ENCODE measurements at places on chromosomes 16 and 17.

- DNase-seq, result peak; percentile 83
Measured at GRCh38 chr16:86375364-86375763, 135.0 kb upstream of the FOXF1 start.

- no peak for DNase-seq
Measured at GRCh38 chr16:59522826-59523225, 788.7 kb upstream of the GOT2 start.

DNA sequence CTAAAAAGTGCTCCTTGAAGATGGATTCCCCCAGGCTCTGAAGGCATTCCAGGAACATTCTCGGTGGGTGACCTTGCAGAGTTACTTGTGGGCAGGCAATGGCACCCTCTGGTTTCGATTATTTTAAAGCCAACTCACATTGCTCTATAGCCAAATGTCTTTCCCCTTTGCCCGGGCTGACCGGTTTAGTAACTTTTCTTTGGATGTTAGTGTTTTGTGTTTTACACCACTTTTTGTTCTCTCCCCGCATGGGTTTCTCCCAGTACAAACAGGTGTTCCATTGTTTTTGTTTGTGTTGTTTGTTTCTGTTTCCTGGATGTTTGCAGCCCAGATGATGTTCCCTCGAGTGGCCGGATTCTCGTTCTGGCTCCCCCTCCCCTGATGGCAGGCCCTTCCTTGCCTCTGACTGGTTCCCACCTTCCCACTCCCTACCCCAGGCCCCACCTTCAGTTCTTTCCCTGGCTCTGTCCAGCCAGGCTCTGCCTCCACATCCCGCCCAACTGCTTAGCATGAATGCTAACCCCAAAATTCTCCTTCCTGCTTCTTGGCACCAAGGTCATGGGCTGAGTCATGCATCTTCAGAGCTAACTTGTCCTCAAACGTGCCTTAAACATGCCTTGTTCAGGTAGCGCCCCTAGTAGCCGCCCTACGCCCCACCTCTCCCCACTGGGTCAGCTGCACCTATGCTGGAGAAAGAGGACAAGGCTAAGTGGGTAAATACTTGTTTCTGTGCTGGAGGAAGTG lies 40.6 kb downstream of the ELAC2 start:
- DNase-seq, result no peak

DNA sequence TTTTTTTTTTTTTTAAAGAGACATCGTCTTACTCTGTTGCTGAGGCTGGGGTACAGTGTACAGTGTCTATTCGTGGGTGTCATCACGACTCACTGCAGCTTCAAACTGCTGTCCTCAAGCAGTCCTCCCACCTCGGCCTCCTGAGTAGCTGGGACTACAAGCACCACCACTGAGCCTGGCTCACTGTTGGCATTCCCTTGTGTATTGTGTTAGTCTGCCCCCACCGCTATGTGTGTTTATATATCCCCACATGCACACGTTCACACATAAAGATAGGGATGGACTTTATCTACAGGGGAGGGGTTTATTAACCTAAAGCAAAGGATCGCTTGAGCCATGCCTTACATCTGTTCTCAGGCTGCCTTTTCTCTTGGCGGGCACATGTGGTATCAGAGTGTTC lies 63.8 kb downstream of the SEC14L1 start:
- DNase-seq, result no peak

- no peak for DNase-seq
Measured at GRCh38 chr16:22250522-22250921, 44.4 kb downstream of the EEF2K start.

DNA sequence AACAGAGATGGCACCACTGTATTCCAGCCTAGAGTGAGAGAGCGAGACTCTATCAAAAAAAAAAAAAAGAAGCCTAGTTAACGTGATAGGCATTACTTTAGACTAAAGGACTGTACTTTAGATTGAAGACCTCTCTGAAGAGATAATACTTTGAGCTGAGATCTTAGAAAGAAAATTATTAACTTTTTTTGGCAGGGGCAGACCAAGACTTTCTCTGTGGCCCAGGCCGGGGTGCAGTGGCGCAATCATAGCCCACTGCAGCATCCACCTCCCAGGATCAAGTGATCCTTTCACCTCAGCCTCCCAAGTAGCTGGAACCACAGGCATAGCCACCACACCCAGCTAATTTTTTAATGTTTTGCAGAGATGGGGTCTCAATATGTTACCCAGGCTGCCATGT lies 75.7 kb upstream of the TNRC6A start:
- no peak for DNase-seq

DNA sequence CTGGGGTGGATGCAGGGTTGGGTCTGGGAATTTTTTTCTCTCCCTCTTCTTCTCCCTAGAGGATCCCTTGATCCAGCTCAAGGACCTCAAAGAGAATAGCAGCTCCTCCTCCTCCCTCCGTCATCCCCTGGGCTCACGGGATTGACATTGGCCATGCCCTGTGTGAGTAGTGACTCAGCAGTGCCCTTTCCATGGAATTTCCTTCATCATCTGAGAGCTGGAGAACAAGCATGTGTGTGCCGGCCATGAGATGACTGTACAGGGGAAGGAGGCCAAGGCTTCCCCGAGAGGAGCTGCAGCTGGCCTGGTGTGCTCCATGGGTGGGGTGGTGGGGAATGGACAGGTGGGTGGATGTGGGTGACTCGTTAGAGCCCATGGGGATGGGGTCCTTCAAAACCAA lies 8.9 kb upstream of the WSCD1 start:
- peak; percentile 80 for DNase-seq

- peak; percentile 14 for DNase-seq
Measured at GRCh38 chr16:78705694-78706093, 606.2 kb downstream of the WWOX start.

GRCh38 chr17:48543854-48544348 lies 1.0 kb downstream of the HOXB2 start:
- DNase-seq, result no peak

DNA sequence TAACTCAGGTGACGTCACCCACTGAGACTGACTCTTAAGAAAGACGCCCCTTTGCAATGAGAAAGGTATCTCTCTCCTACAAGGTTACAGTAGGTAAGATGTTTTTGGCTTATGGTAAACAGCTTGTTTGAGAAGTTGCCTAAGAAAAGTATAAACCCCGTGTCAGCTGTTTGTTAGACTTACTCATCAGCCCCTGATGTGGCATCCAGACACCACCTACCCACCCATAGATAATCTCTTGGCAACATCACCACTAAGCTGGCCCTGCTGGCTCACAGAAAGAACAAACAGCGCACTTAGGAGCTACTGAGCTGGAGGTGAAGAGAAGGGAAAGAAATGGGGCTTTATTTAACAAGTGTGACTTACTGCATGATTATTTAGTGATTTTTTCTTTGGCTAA lies 121.0 kb downstream of the PARN start:
- peak; percentile 64 for DNase-seq

GRCh38 chr17:352421-353212 lies at the start of gene RPH3AL:
Gene RPH3AL (minus strand): TSS chr17:352807. CDS start chr17:327543, 25,264 bp downstream.
- peak; percentile 35 for DNase-seq

DNA sequence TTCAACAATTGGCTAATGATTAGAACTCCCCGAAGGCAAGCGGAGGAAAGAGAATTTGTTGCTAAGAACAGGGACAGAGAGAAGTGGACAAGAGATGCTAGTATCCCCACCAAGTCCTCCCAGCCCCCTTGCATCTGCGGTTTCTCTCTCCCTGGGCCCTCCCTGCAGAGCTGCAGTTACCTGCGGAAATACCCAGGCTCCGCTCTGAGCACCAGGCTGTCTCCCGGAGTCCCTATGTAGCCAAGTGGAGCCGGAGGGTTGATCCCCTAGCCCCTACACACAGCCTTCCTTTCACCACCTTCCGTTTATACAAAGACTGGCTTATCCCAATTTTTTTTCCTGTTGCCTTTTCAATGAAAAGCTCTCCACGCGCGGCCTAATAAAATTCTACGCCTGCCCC lies 834.4 kb downstream of the KCNJ2 start:
- no peak for DNase-seq

DNA sequence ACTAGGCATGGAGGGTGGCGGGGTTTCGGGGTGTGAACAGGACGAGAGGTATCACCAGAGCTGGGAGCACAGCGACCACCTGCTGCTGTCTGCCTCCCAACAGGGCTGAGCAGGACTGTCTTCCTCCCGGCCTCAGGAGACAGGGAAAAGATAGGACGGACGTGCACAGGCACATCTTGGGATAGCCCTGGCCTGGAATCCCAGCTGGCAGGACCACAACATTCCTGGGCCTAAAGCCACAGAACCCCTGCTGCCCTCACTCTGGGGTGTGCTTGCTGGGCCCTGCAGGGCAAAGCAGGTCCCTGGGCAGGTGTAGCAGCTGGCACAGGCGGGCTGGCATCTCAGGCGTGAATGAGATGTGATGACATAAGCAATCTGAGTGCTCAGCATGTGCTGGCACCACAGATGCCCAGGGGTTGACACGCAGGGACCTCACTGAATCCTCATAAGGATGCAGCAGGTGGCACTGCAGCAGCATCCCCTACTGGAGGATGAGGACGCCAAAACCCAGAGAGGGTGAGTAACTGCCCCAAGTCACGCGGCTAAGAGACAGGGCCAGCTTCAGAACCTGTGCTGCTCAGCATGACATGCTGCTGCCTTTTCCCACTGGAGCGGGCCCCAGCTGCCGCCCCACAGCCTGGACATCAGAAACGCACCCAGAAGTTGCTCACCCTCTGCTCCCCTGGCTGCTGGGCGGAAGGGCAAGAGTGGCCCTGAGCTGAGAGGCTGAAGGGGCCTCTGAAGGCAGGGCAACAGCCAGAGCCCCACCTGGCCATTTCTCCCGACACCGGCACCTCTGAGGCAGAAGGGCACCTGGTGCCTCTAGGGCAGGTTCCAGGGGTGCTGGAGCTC lies 7.1 kb downstream of the CORO7 start:
- DNase-seq, result no peak

DNA sequence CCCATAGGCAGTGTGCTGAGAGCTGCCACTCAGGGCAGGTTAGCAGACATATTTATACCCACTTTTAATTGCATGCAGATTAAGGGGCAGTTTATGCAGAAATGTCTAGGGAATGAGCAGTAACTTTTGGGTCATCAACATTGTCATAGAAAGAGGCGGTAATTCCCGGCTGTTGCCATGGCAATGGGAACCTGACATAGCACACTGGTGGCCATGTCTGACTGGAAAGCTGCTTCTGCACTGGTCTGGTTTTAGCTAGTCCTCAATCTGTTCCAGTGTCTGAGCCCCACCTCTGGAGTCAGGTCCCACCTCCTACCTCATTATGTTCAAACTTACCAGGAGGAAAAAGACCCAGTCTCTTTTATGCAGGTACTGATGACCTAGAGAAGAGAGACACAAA lies 31.5 kb upstream of the TNRC6C start:
- DNase-seq, result no peak

GRCh38 chr17:79678091-79678735 lies 52.5 kb upstream of the ENPP7 start:
- DNase-seq, result no peak

- no peak for DNase-seq
Measured at GRCh38 chr17:39239640-39240314, 14.0 kb upstream of the STAC2 start.

GRCh38 chr16:16182918-16183317 lies 40.4 kb downstream of the ABCC6 start:
- DNase-seq, result no peak

DNA sequence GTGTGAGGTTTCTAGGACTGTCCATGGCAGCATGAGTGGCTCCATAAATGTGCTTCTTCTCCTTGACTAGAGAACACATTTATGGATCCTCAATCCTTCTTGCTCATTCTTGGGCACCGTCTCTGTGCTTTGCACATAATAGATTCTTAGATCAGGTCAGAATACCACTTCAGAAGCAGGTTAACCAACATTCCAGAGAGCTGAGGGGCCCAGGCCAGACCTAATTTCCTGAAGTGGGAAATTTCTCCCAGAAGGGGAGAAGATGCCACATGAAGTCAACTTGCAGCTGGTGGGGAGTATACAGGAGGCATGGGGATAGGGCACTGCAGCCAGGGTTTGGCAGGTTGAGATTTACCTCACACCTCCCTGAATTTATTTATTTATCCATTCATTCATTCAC lies 24.4 kb upstream of the VAT1L start:
- DNase-seq, result peak; percentile 35

DNA sequence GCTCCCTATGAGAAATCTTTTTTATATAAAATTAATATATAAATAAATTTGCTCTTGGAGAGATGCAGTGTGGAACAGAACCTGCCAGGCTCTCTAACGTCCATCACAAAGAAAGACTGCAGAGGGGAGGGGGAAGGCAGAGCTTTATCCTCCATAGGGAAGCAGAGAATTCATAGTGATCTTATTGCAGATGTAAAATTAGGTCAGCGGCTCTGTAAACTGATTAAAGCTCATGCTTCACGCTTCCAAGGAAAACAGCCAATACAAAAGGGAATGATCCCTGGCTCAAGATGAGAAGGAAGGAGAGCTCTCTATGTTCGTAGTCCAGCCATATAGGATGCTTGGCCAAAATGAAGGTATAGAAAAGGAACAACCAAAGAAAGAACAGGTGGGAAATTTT lies 532.3 kb upstream of the PSMD7 start:
- DNase-seq, result no peak

GRCh38 chr17:38440614-38441397 lies 12.5 kb downstream of the ARHGAP23 start:
- no peak for DNase-seq

- DNase-seq, result no peak
Measured at GRCh38 chr17:57259306-57259705, 3.0 kb downstream of the MSI2 start.

GRCh38 chr17:73508057-73508930 lies 136.0 kb downstream of the SDK2 start:
- DNase-seq, result no peak

DNA sequence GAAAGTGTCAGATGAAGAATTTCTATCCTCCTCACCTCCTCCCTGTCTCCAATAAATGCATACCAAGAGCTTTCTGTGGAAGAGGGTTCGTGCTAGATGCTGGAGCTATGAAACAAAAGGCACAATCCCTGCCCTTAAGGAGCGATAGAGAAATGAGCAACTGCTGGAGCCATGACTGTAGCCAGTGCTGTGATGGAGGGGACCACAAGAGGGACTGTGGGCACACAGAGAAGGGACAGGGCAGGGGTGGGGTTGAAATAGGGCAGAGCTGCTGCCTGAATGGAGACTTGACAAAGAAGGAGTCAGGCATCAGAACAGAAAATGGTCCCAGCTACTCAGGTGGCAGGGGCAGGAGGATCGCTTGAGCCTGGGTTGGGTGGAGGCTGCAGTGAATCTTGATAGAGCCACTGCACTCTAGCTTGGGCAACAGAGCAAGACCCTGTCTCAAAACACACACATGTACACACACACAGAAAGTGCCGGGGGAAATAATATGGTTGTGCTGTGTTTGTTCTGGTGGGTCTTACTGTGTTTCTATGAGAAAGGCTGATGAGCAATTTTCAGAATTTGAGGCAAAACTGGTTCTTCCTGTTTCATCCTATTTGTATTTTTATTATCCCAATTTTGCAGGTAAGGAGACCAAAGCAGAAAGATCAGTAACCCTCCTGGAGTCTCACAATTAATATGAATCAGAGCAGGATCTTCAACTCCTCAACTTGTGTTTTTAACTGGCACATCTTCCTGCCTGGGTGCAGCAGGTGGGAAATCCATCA lies 16.5 kb downstream of the TMEM98 start:
- DNase-seq, result no peak

- DNase-seq, result peak; percentile 95
Measured at GRCh38 chr17:933312-934073, 46.1 kb downstream of the NXN start.
